T-cell (primary cell): ENCODE measurements at places on chromosomes 11 and 22. TPM values are rescaled to one million over a fixed set of nuclear protein-coding genes. Genes with fewer than 3 reads are reported as not detected.

The TRIM51 gene
- total RNA-seq = not detected

The CCDC73 gene
- total RNA-seq = not detected

The MICAL2 gene
- 31.9 TPM for total RNA-seq

The TRPC6 gene
- total RNA-seq = not detected

The CCDC89 gene
- 0.50 TPM for total RNA-seq

GRCh38 chr22:46239261-46240048, 10.6 kb downstream of the CDPF1 start:
- peaks cover 22% of the 10 kb centered on the region for H3K4me1 ChIP-seq
- H3K27me3 ChIP-seq = no peaks in the 10 kb centered on the region
- no peaks in the 10 kb centered on the region for H3K36me3 ChIP-seq
- no peak for DNase-seq

DNA sequence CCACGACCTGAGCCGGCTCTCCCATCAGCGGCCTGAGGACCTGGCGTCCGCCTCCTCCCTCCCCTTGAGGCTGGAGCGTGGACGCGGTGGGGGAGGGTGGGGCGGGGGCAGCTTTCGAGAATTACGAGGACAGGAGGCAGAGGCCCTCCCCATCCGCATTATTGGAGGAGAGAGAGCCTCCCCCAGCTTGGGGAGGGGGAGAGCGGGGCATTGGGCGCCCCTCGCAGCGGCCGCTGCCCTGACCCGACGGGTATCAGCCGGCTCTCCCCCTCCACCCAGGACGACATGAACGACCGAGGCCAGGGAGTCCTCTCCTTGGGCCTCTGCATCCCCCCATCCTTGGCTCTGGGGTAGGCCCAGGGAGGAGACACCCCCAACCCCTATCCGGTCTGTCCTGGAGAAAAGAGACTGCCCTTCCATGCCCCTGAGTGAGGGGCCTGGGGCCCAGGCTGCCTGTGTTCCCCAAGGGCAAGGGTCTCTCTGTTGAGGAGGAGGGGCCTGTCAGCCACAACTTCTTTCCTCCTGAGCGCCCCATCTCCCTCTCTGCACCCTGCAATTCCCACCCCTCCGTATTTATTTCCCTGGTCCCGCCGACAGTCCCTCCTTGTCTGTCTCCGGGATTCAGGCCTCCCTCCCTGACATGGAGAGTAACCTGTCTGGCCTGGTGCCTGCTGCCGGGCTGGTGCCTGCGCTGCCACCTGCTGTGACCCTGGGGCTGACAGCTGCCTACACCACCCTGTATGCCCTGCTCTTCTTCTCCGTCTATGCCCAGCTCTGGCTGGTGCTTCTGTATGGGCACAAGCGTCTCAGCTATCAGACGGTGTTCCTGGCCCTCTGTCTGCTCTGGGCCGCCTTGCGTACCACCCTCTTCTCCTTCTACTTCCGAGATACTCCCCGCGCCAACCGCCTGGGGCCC, 495 bp downstream of the GPR137 start:
- H3K27ac ChIP-seq = peak overlapping the region; percentile 70
- peaks cover 18% of the 10 kb centered on the region for H3K27me3 ChIP-seq
- H3K4me3 ChIP-seq = peak overlapping the region; percentile 17

DNA sequence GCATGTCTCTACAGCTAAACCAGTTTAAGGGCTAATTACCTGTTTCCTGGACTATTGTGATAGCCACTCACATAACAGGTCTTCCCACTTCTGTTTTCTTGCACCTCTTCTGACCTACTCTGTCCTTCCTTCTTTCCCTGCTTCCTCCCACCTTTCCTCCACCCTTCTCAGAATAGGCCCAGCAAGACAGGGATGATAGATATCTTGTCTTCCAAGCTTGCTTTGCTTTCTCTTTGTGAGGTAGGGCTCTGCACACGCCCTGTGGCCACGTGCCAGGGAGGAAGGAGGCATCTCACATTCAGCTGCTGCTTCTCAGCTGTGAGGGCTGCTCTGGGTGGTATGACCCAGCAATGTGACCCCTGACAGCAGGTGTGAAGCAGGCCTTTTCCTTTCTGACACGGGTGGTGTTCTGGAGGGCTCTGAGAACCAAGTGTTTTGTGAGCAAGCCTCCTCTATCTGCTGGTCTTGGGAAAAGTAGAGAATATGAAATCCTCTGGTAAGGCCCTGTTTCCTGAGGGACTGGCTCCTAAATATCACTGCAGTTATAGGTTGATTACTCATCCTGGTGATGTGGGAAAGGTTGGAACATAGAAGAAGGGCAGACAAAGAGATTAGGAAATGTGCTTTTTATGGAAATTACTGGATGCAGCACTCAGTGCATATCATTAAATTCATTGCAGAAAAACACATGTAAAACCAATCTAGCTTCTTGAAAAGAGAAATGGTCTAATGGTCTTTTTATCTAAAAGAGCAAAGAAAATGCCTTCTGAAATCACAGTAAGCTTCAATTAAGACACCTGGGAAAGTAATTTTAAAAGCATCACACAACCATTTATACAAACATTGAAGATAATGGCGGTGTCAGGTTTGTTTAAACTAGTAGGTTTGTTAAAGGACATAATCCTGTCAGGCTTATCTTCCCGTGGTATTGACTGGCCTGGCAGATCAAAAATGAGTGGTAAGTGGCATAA, 8.5 kb downstream of the AMOTL1 start:
- H3K36me3 ChIP-seq = no peaks in the 10 kb centered on the region
- H3K27ac ChIP-seq = no peak overlapping the region
- no peak for DNase-seq
- H3K4me1 ChIP-seq = no peaks in the 10 kb centered on the region
- H3K4me3 ChIP-seq = no peak overlapping the region

- H3K27me3 ChIP-seq = peaks cover 12% of the 10 kb centered on the region
- H3K4me1 ChIP-seq = peaks cover 4% of the 10 kb centered on the region
- no peak overlapping the region for H3K27ac ChIP-seq
- no peak for DNase-seq
- no peaks in the 10 kb centered on the region for H3K36me3 ChIP-seq
These were observed 1.4 kb downstream of the ANO5 start for GRCh38 chr11:22194306-22194705.

GRCh38 chr11:96579656-96580055, 189.8 kb downstream of the JRKL start:
- no peaks in the 10 kb centered on the region for H3K4me1 ChIP-seq
- H3K36me3 ChIP-seq = no peaks in the 10 kb centered on the region
- no peaks in the 10 kb centered on the region for H3K27me3 ChIP-seq

- H3K4me3 ChIP-seq = no peak overlapping the region
- H3K27me3 ChIP-seq = no peaks in the 10 kb centered on the region
- peaks cover 27% of the 10 kb centered on the region for H3K36me3 ChIP-seq
- no peak overlapping the region for H3K27ac ChIP-seq
- no peaks in the 10 kb centered on the region for H3K4me1 ChIP-seq
These were observed 19.4 kb downstream of the SNU13 start for GRCh38 chr22:41668971-41669911.

DNA sequence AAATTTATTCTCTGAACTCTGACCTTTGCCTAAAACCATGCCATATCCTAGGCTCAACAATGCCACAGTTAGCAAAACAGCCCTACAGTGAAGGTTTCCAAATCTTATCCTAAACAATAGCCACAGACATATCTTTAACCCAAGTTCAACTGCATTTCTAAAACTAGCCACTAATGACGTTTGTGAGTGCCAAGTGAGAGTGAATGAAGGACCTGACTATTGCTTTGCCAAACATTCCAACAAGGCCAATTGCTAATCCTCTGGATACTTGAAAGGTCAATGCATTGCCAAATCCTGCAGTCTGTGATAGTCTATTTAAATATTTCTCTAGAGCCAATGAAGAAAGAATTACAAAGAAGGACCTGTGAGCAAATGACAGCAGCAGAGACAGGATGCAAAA, 2.5 kb upstream of the OR4C45 start:
- no peaks in the 10 kb centered on the region for H3K27me3 ChIP-seq
- H3K4me1 ChIP-seq = no peaks in the 10 kb centered on the region
- no peak overlapping the region for H3K4me3 ChIP-seq
- H3K36me3 ChIP-seq = no peaks in the 10 kb centered on the region

- no peak overlapping the region for H3K4me3 ChIP-seq
- no peaks in the 10 kb centered on the region for H3K36me3 ChIP-seq
- DNase-seq = no peak
- H3K27me3 ChIP-seq = no peaks in the 10 kb centered on the region
- no peaks in the 10 kb centered on the region for H3K4me1 ChIP-seq
- no peak overlapping the region for H3K27ac ChIP-seq
These were observed 50.3 kb upstream of the THY1 start for GRCh38 chr11:119473226-119473625.

DNA sequence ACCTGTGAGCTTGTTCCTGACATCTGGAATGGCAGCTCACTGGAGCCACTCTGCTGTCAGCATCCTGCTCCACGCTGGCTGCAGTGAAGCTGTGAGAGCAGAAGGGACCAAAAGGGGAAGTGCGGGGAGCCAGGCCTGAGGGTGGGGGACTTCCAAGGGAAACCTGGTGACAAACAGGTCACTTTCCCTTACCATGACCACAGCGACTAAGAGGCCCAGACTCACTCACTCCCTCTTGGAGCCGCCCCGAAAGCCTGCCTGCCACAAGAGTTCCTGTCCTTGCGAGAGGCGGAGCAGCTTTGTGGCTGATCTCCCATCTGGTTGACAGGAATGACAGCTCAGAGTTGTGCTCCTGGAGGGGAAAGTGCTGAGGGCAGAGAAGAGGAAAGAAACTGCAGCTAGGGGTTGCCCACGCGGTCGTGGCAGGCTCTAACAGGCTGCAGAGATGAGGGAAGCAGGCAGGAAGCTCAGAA, 183.8 kb upstream of the NTM start:
- no peaks in the 10 kb centered on the region for H3K36me3 ChIP-seq
- H3K27ac ChIP-seq = no peak overlapping the region
- H3K27me3 ChIP-seq = no peaks in the 10 kb centered on the region
- no peak overlapping the region for H3K4me3 ChIP-seq
- H3K4me1 ChIP-seq = no peaks in the 10 kb centered on the region

- H3K4me3 ChIP-seq = no peak overlapping the region
- H3K36me3 ChIP-seq = no peaks in the 10 kb centered on the region
- H3K27me3 ChIP-seq = no peaks in the 10 kb centered on the region
- H3K27ac ChIP-seq = no peak overlapping the region
These were observed 125.6 kb downstream of the TRPC6 start for GRCh38 chr11:101458161-101458560.

DNA sequence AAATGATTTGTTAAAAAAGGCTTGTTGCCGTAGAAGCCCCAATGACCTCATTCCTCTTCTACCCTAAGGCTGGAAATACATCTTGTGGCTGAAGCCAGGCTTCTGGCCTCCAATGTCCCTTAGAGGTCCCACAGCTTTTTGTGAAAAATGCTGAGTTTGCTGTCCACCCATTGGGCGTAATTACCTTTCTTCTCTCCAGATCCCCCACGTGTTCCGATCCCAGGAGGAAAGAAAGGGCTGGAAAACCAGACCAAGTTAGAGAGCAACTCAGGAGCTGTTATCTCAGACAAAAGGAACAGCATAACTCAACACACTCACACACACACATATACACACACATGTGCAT, 154.2 kb downstream of the MIAT start:
- no peaks in the 10 kb centered on the region for H3K27me3 ChIP-seq
- DNase-seq = no peak
- no peak overlapping the region for H3K4me3 ChIP-seq
- no peaks in the 10 kb centered on the region for H3K36me3 ChIP-seq
- no peak overlapping the region for H3K27ac ChIP-seq

GRCh38 chr22:32323513-32324164, 34.0 kb upstream of the RFPL3 start:
- no peaks in the 10 kb centered on the region for H3K27me3 ChIP-seq
- no peaks in the 10 kb centered on the region for H3K36me3 ChIP-seq
- DNase-seq = no peak
- no peaks in the 10 kb centered on the region for H3K4me1 ChIP-seq

DNA sequence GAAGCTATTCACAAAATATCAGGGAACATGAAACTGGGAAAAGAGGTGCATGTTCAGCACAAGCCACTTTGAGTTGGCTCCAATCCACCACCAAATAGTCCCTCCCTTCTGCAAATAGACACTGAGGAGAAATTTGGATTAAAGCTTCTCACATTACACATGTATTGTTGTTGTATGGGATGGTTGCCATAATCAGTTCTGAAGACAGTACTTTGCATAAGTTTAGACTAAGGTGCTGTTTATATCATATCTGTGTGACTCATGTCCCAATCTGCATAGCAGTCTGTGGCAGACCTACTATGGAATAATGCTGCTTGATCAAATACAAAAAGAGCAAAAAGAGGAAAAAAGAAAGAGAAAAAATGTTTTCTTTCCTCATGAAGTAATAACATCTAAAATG, 376.7 kb upstream of the DDI1 start:
- H3K36me3 ChIP-seq = no peaks in the 10 kb centered on the region
- no peak overlapping the region for H3K4me3 ChIP-seq
- no peaks in the 10 kb centered on the region for H3K27me3 ChIP-seq
- no peak for DNase-seq

DNA sequence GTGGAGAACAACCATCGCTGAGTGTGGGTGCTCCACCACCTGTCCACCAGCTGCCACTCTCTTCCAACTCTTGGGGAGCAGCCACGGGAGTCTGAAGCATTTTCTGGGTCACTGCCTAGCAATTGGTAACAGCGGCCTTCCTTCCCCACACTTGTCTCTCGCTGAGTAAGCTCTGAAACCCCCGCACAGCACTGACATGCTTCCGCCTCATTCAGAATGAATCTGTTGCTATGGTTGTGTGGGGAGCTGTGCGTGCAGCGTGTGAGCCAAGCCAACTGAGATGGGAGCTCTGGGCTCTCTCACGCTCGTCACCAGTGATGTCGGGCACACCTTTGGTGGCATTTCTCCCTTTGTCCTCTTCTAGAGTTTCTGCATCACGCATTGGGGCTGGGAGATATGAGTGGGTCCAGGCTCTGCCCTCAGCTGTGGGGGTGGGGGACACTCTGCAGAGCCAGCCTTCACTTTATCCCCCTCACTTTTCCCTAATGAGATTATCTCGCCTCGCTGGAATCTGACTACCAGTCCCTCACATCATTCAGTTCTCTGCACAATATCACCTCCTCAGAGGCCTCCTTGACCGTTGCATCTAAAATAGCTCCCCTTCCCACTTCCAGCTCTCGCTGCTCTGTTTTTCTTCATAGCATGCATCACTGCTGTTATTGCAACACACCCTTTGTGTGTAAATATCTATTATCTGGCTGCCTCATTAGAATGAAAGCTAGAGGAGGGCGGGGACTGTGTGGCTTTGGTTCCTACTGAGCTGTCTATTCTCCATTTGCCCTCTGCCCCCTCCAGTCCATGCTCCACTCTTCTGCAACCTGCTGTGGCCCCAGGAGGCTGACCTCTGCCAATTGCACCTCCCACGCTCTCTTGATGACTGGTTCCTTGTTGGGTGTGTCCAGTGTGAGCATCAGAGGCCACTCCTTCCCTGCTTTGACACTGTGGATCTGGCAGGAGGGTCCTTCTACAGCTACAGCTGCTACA, 569.9 kb upstream of the CADM1 start:
- no peak for DNase-seq
- no peak overlapping the region for H3K4me3 ChIP-seq
- no peaks in the 10 kb centered on the region for H3K4me1 ChIP-seq
- no peaks in the 10 kb centered on the region for H3K36me3 ChIP-seq
- no peak overlapping the region for H3K27ac ChIP-seq

- no peak overlapping the region for H3K27ac ChIP-seq
- DNase-seq = no peak
- H3K4me1 ChIP-seq = no peaks in the 10 kb centered on the region
- no peaks in the 10 kb centered on the region for H3K36me3 ChIP-seq
- H3K27me3 ChIP-seq = no peaks in the 10 kb centered on the region
- H3K4me3 ChIP-seq = no peak overlapping the region
These were observed 1785.4 kb downstream of the LRRC4C start for GRCh38 chr11:39674024-39674423.

- H3K4me3 ChIP-seq = no peak overlapping the region
- H3K4me1 ChIP-seq = peaks cover 20% of the 10 kb centered on the region
- H3K27me3 ChIP-seq = no peaks in the 10 kb centered on the region
- DNase-seq = no peak
These were observed 21.0 kb upstream of the WNT7B start for GRCh38 chr22:45997777-45998637.
